ENCODE measurements at places on chromosomes 4 and X.

- DNase-seq: no peak
These were observed 103.1 kb downstream of the NPNT start for GRCh38 chr4:105998171-105999063.

DNA sequence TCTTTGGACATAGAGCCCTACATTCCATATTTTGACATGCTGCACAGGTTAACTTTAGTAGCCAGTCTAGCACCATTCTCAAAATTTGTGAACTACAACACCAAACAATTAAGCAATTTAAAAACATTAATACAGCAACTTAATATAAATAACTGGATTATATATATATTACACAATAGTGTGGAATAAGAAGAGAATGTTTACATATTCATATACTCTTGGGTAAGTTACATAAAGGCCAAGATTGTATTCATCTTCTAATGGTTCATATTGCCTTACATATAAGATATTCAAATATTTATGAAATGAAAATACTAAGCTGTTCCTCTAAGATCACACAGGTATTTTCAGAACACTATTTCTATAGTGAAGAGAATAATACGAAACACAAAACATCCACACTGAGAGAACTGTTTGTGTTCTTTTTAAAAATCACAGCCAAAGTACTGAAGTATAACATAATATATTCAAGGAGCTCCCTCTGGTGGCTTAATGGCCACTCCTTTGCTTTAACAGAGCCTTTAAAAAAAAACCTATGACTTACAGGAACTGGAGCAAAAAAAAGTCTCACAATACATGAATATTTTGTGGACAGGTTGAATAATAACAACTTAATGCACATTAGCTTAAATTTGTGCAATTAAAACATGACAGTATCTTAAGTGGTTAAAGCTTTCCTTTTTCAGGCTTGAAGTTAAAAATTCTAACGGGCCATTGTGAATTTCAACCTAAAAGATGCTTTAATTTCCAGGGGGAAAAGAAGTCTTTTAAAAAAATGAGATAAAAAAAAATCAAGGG lies 46.2 kb downstream of the NEK1 start:
- DNase-seq: peak; percentile 56

DNA sequence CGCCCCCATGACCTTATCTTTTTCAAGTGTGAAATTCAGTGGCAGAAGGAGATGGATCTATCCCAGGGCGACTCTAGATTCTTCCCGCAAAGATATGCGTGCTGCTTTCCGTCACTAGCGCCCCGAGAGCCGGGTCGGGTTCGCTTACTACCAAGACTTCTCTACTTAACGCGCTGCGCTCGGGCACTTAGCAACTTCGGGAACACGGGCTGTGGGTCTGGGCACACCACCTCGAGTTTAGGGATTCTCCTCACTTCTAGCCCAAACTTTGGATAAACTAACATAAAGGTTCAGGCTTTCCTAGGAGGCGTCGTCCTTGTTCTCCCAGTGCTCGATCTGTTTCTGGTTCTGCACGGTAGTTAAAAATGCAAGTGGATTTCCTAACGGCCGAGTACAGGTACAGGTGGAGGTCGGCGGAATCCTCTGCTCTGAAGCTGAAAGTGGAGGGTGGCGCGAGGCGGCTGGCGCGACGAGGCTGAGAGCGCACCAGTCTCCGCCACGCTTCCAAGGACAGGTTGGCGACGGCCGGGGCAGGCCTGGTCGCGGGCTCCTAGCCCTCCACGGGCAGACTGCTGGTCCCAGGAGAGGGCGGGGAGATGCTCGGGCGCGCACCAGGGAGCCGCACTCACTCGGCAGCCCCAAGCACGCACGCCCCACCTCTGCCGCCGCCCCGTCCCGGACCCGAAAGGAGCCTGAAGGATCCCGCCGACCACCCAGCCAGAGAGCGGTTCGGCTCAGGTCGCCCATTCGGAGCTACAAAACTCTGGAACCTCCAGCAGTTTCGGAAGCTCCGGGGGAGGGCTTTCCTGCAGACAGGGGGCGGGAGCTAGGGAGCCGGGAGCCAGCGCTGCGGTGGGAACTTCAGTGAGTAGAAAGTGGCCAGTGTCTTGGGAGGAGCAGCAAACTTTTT lies 100.8 kb upstream of the TENM3 start:
- DNase-seq: no peak

- DNase-seq: no peak
These were observed 96.7 kb upstream of the RAPGEF2 start for GRCh38 chr4:159006202-159006601.

DNA sequence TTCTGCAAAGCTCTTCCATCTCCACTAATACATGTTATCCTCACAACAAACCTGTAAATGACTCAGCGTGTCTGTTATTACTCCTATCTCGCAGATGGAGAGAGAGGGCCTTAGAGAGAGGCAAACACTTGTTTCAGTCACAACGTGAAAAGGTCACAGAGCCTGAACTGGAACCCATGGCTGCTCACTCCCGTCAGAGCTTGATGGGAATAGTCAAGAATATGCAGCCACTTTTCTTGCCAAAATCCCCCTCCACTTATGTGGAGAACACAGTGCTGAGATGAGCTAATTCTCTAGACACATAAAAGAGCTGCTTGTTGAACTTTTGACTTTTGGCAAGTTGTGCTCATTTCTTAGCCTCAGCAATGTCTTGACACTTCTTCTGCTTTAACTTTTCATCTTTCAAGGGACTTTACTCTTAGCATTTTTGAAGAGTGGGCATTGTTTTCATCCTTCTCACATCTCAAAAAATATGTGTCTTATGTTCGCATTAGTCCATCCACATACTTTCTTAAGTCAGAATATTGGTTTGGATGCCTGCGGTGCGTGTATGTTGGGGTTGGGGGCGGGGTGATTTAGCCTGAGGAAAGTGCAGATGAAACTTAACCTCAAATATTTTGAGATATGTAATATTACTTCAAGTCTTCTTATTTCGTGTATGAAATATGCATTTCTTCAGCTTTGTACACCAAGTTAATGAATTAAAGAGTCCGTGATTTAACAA lies 69.2 kb downstream of the SYNPO2 start:
- DNase-seq: no peak

All from midbrain (tissue), 1 donor.